SIG-M5 (cell line): ENCODE measurements at places on chromosomes 2 and 18.

DNA sequence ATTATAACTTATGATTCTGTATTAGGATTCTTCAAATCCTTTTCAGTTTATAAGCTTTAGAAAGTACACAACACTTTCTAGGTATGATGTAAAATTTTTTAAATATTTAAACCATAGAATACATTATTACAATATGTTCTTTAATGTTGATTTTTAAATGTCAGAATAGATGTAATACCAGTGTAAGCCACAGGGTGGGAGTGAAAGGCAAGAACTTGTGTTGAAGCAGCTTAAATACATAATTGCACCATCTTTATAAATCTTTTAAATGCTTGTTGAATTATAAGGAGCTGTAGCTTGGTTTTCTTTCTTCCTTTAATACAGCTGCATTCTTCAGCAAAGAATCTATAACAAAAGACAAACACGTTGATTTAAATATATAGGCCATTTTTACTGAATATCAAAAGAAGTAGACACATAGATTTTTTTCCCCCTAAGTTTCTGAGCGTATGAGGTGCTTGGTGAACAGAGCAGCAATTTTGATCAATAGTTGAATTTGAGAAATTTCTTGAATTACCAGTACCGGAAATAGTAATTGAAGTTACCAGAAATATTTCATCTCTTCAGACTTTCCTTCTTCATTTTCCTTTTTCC is 63.0 kb downstream of the TANK start:
- no peak for DNase-seq

DNA sequence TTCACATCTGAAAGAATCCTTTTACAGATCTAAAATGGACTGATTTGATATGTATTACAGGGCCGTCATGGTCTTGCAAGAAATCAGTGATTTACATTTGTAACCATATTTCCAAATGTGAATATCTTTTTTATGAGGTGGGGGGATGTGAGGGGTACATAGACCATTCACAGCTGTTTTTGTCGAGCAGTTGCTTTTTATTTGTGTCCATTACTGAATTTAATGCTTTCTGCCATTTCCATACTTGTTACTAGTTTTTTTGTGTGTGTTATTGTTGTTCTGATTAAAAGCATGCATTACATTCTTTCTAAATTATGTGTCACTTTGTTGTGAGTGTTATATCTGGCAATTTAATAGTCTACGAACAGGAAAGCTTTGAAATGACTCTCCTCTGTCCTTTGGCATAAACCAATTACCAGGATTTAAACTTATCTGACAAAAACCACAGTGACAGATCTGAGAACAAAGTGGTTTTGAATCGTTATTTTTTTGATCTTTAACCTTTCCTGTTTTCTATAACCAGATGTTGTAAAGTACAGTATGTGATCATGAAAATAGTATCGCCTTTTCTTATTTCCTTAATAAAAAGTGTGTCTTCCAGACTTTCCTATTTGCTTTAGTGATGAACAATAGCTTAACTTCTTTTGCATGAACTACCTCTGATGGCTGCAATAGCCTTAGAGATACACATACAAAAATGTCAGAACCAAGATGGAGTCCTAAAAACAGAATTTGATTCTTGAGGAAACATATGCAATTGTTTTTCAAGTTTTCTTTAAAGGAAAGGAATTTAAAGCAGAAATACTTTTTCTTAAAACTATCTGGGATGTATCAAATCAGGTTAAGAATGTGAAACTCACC is 354.2 kb upstream of the ACVR2A start:
- no peak for DNase-seq

DNA sequence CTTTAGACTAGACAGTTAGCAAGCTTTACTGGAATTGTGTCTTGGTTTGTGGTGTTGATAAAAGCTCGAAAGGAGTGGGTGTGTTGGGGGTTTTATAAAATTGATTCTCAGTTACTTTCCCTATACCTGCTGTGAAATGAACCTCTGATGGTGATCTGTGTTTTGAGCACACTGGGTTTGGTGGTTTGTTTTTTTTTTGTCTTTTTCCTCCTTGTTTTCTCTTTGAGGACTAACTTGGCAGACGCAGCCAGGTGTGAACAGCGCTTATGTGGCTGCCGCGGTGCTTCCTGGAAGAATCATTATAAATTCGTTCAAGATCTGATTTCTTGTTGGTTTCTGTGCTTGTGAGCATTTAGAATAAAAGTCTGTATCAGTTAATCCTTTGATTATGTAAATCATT is 28.5 kb downstream of the GRHL1 start:
- no peak for DNase-seq

DNA sequence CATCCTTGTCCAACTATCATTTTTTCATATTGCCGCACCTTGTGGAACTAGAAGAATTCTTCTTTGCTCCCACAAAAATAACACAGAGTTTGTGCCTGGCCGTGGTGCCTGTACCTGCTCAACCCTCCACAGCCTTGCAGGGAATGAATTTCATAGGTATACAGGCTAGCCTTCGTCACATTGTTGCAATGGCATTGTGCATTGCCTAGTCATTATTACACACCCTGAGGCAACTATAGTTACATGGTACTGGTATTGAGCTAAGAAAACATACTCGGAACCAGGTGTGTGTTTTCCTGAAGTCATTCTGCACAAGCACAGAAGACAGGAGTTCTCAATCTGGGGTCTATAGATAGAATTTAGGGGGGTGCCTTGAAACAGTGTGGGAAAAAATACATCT is 188.0 kb upstream of the CTAGE1 start:
- DNase-seq: no peak

DNA sequence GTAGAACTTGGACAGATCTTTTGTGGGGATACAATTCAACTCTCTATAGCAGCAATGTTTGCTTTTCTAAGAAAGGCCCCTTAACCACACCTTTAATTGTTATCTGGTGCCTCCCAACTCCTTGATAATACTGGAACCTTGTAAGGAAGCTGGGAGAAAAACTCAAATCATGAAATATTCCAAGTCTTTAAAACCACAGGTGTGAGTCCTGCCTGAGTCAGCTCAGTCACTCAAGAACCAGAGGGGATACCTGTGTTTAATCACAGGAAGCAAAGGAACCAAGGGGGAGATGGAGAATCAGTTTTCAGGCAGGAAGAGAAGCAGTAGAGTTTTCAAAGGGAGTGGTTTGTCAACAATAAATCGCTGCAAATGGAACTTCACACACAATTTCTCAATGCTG is 159.9 kb downstream of the LAMA3 start:
- no peak for DNase-seq

- no peak for DNase-seq
These were observed 29.4 kb downstream of the KANSL3 start for GRCh38 chr2:96608469-96609455.

DNA sequence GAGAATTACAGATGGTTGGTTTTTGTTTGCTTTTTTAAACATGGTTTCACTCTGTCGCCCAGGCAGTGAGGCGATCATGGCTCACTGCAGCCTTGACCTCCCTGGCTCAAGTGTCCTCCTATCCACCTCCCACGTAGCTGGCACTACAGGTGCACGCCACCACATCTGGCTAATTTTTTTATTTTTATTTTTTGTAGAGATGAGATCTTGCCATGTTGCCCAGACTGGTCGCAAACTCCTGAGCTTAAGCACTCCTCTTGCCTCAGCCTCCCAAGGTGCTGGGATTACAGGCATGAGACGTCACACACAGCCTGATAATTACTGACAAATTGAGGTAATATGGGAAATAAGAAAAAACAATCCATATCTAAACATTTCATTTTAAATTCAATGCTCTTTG is 110.5 kb upstream of the ZSWIM2 start:
- no peak for DNase-seq
